WTC11 (cell line): ENCODE measurements at places on chromosomes 5 and 9. TPM values are rescaled to one million over a fixed set of nuclear protein-coding genes. Genes with fewer than 3 reads are reported as not detected.

- H3K27ac ChIP-seq = peak overlapping the region; percentile 94
- H3K36me3 ChIP-seq = peaks cover 22% of the 10 kb centered on the region
- H3K4me1 ChIP-seq = peaks cover 26% of the 10 kb centered on the region
- peak overlapping the region; percentile 3; the same call in 1 of the 2 replicates for H3K4me3 ChIP-seq
- H3K27me3 ChIP-seq = no peaks in the 10 kb centered on the region
These were observed 33.1 kb downstream of the ATP6V0E1 start for GRCh38 chr5:173016598-173017046.

PTPRD gene
- 51.3 to 69.6 TPM (median 54.6 TPM) in 3 replicates for total RNA-seq

DNA sequence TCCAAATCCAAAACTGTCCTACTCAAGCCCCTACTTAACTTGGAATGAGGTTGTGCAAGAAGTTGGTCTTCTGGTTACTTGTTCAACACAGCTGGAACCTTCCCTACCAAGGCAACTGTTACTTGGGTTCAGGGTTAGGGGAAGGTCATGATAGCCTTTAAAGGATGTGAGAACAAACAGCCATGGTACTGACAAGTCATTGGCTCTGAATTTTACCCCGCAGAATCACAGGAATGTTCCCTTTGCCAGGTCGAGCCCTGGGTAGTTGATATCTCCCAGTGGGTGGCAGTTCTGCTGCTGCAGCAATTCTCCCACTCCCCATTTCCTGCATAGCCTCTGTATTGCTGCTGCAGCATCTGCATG lies 396.1 kb upstream of the MPDZ start:
- no peak overlapping the region for H3K4me3 ChIP-seq
- DNase-seq = no peak
- H3K36me3 ChIP-seq = no peaks in the 10 kb centered on the region
- no peaks in the 10 kb centered on the region for H3K27me3 ChIP-seq
- no peak overlapping the region for H3K27ac ChIP-seq

CTNND2 gene
- 8.6 to 11.9 TPM (median 10.4 TPM) in 3 replicates for total RNA-seq

- H3K4me1 ChIP-seq = no peaks in the 10 kb centered on the region
- H3K27me3 ChIP-seq = no peaks in the 10 kb centered on the region; the same call in none of the 2 replicates
- no peak for DNase-seq
- peaks cover 3% of the 10 kb centered on the region; the same call in 1 of the 2 replicates for H3K36me3 ChIP-seq
- H3K4me3 ChIP-seq = no peak overlapping the region
These were observed 170.8 kb upstream of the MSX2 start for GRCh38 chr5:174553556-174553955.

DNA sequence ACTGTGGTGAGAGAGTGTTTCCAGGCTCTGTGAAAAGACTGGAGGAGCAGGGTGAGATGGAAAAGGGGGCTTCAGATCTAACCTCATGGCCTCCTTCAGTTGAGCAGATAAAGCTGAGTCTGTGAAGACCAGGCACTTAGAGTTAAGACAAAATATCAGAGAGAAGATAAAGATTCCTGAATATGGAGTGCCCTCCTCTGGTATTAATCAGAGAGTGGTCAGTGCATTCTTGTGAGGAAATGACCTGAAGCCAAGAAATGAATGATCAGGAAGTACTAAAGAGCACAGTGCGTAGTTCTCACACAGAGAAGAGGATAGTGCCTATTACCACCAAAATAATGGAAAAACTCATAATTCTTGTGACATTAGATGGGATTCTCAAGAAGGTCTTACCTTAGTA lies 1417.0 kb upstream of the ACO1 start:
- no peak for DNase-seq
- H3K4me3 ChIP-seq = no peak overlapping the region
- peaks cover 11% of the 10 kb centered on the region for H3K36me3 ChIP-seq

DNA sequence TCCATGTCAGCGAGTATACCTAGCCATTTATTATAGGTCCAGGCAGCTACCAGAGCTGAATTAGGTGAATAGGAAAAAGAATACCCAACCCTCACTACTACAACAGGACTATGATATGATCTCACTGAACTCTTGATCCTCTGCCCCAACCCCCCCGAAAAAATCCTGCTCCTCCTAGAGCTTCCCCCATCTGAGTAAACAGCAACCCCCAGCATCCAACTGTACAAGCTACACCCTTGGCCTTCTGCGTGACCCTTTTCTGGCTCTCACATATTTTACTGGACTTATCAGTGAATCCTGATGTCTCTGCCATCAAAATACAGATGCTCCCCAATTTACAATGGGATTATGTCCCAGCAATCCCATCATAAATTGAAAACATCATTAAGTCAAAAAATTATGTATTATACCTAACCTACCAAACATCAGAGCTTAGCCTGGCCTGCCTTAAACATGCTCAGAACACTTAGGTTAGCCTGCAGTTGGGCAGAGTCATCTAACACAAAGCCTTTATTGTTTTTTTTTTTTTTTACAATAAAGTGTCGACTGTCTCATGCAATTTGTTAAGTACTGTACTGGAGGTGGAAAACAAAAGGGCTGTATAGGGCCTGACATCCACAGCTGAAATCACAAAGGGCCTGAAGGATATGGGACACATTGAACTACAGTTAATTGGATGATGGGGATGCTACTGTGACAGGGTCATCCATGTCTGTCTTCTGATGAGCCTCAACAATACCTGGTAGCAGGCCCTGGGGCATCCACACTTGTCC lies 128.9 kb upstream of the ERCC6L2 start:
- H3K4me1 ChIP-seq = peaks cover 10% of the 10 kb centered on the region
- peaks cover 4% of the 10 kb centered on the region for H3K27me3 ChIP-seq
- no peak overlapping the region for H3K27ac ChIP-seq

DNA sequence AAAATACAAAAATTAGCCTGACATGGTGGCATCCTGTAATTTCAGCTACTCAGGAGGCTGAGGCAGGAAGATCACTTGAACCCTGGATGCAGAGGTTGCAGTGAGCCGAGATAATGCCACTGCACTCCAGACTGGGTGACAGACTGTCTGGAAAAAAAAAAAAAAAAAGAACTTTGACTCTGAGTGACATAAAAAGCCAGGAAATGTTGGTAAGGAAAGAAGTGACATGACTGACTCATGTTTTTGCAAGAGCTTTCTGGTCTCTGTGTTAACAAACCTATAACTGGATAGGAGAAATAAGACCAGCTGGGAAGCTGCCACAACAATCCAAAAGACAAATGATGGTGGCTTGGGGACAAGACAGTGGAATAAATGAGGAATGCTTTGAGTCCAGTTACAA lies 272.1 kb downstream of the HINT1 start:
- no peaks in the 10 kb centered on the region; the same call in 1 of the 2 replicates for H3K27me3 ChIP-seq
- H3K4me3 ChIP-seq = no peak overlapping the region
- H3K27ac ChIP-seq = no peak overlapping the region
- DNase-seq = no peak
- peaks cover 12% of the 10 kb centered on the region for H3K36me3 ChIP-seq

GRCh38 chr9:38761339-38761738 lies 41.4 kb upstream of the FAM240B start:
- DNase-seq = no peak
- peaks cover 29% of the 10 kb centered on the region for H3K4me1 ChIP-seq
- H3K27ac ChIP-seq = peak overlapping the region; percentile 93

GRCh38 chr9:106846857-106847256 lies 16.1 kb upstream of the ZNF462 start:
- no peaks in the 10 kb centered on the region for H3K4me1 ChIP-seq
- H3K27me3 ChIP-seq = no peaks in the 10 kb centered on the region
- DNase-seq = no peak
- no peak overlapping the region for H3K27ac ChIP-seq
- H3K36me3 ChIP-seq = no peaks in the 10 kb centered on the region

DNA sequence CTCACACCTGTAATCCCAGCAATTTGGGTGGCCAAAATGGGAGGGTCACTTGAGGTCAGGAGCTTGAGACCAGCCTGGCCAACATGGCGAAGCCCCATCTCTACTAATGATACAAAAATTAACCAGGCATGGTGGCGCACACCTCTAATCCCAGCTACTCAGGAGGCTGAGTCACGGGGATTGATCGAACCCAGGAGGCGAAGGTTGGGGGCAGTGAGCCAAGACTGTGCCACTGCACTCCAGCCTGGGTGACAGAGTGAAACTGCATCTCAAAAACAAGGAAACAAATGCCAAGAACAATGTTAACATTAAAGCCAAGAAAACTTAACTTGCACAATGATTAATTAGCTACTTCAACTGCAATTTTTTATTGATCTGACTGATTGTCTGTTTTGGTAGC lies 202.6 kb downstream of the ARRDC3 start:
- H3K36me3 ChIP-seq = no peaks in the 10 kb centered on the region
- no peak for DNase-seq
- H3K27ac ChIP-seq = no peak overlapping the region
- H3K4me3 ChIP-seq = no peak overlapping the region
- H3K27me3 ChIP-seq = no peaks in the 10 kb centered on the region

DNA sequence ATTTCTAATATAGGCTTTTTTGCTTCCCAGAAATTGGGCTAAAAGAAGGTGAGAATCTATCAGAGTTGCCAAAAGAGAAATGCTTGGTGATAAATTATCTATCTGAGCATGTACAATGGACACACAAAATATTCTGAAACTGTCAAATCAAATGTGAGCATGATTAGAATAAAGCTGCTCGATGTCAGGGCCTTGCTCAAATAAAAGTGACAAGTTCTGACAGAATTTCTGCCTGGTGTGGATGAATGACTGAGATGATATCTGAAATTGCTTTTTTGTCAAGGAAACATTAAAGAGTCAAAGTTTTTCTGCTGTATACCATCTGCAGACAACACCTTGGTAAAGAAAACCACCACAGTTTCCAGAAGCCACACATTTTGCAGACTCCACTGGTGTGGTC lies 128.8 kb downstream of the GABRG2 start:
- DNase-seq = no peak
- H3K4me3 ChIP-seq = no peak overlapping the region
- H3K27ac ChIP-seq = no peak overlapping the region
- no peaks in the 10 kb centered on the region for H3K27me3 ChIP-seq
- peaks cover 11% of the 10 kb centered on the region for H3K4me1 ChIP-seq

DNA sequence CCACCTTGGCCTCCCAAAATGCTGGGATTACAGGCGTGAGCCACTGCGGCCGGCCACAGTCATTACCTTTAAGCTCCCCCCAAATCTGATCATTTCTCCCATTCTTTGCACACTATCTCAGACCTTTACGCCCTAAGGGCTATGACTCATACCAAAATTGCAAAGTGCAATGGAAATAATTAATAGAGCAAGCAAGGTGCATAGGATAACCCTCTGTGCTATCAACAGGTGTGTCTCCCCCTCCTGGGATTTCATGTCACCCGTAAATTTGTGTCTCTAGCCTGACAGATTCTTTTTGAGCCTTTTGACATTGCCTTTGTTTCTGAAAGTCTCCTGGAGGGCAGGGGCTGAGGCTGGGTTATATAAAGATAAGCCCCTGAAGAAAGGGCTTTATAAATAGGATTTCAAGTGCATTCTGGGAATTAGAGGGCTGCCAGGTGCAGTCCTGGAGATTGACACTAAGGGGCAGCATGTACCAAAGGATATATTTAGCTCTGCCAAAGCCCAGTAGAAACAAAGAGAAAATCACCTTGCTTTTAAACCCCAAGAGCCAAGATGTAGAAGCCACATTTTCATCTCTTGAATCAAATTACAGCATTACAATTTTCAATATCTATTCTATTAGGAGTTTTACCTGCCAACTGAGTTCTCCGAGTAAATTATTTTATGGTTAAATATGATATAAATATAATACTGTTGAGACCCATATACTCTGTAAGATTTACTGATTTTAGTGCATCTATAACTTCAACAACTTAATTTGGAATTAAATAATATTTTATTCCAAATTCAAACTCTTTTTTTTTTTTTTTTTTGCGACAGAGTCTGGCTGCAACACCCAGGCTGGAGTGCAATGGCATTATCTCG lies 18.2 kb downstream of the S100Z start:
- no peak overlapping the region for H3K4me3 ChIP-seq
- H3K4me1 ChIP-seq = peaks cover 18% of the 10 kb centered on the region
- H3K27me3 ChIP-seq = no peaks in the 10 kb centered on the region
- H3K27ac ChIP-seq = no peak overlapping the region
- no peaks in the 10 kb centered on the region for H3K36me3 ChIP-seq
- DNase-seq = peak; percentile 72

SREK1IP1 gene
- 24.3 to 26.5 TPM (median 26.2 TPM) in 3 replicates for total RNA-seq

DNA sequence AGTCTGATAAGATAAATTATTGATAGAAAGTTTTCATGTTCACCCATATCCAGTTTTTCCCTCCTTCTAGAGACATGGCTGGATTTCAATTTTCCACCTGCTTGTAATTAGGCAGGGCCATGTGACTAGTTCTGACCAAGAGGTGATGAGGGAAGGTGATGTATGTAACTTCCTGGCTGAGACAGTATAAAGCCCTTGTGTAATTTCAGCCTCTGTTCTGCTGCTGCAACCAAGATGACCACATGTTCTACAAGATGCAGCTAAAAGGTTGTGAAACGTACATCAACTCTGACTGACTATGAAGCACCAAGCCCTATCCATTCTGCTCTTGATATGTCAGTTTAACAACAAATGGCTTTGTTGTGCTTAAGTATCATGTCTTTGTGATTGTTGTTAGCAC lies 376.5 kb upstream of the DAB2 start:
- H3K4me3 ChIP-seq = no peak overlapping the region
- H3K27me3 ChIP-seq = no peaks in the 10 kb centered on the region
- H3K36me3 ChIP-seq = no peaks in the 10 kb centered on the region

HABP4 gene
- 9.8 to 11.0 TPM (median 10.1 TPM) in 3 replicates for total RNA-seq

GRCh38 chr5:123976379-123977033 lies 464.5 kb downstream of the CSNK1G3 start:
- H3K27ac ChIP-seq = no peak overlapping the region; the same call in 1 of the 2 replicates
- peaks cover 27% of the 10 kb centered on the region for H3K36me3 ChIP-seq

ROPN1L gene
- total RNA-seq = 0.27 TPM in 1 of 3 replicates, not detected in the others

DNA sequence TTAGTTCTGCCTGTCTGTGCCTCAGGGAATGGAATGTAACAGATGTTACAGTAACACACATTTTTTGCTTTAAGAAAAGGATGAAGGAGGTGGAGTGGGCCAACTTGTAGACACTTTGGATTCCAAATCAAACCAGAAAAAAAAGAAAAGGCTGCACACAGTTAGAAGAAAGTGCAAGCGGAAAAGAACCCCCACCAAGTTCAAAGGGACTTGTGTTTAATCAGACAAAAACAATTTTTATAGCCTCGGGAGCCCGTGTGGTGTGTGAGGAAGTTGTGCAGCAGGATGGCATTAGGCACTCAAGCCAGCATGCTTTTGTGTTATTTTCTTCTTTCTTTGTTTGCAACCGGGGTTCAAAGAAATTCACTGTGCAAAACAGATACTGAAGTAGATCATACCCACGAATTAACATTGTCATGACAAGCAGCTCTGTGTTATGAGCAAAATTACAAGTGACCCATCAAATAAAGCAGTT lies 189.5 kb downstream of the SEMA5A start:
- H3K27ac ChIP-seq = no peak overlapping the region
- H3K4me3 ChIP-seq = no peak overlapping the region
- no peaks in the 10 kb centered on the region for H3K36me3 ChIP-seq
- 0 out of 2 replicates have a peak, but pooled peaks cover 4% of the 10 kb centered on the region for H3K4me1 ChIP-seq
- H3K27me3 ChIP-seq = no peaks in the 10 kb centered on the region

GRCh38 chr5:177347699-177348098 lies 3.8 kb downstream of the LMAN2 start:
- H3K4me1 ChIP-seq = peaks cover 32% of the 10 kb centered on the region
- DNase-seq = no peak
- H3K36me3 ChIP-seq = peaks cover 23% of the 10 kb centered on the region

- H3K36me3 ChIP-seq = no peaks in the 10 kb centered on the region
- H3K27me3 ChIP-seq = no peaks in the 10 kb centered on the region; the same call in 1 of the 2 replicates
- H3K4me3 ChIP-seq = no peak overlapping the region
- DNase-seq = no peak
These were observed 1033.4 kb upstream of the DMAC1 start for GRCh38 chr9:8832955-8833354.

GAS1 gene
- total RNA-seq = 5.0 to 6.2 TPM (median 5.3 TPM) in 3 replicates

- H3K27ac ChIP-seq = no peak overlapping the region
- H3K4me3 ChIP-seq = no peak overlapping the region
- peaks cover 9% of the 10 kb centered on the region for H3K27me3 ChIP-seq
- H3K4me1 ChIP-seq = peaks cover 21% of the 10 kb centered on the region
These were observed 5.6 kb downstream of the S1PR3 start for GRCh38 chr9:88996921-88997235.
